Activated CD4-positive, alpha-beta memory T cell treated with anti-CD3 and anti-CD28 coated beads for 36 hours (primary cell): ENCODE measurements at places on chromosomes 3 and 15. TPM values are rescaled to one million over a fixed set of nuclear protein-coding genes. Genes with fewer than 3 reads are reported as not detected.

GRCh38 chr15:27935328-27935727, 163.8 kb downstream of the OCA2 start:
- H3K4me3 ChIP-seq, result no peak overlapping the region
- no peaks in the 10 kb centered on the region for H3K4me1 ChIP-seq
- H3K27ac ChIP-seq, result no peak overlapping the region
- no peaks in the 10 kb centered on the region for H3K27me3 ChIP-seq

GRCh38 chr3:15460891-15461531, 33.6 kb downstream of the EAF1 start:
- H3K27ac ChIP-seq, result no peak overlapping the region
- no peaks in the 10 kb centered on the region for H3K36me3 ChIP-seq
- H3K27me3 ChIP-seq, result no peaks in the 10 kb centered on the region

- H3K4me1 ChIP-seq, result no peaks in the 10 kb centered on the region
- no peaks in the 10 kb centered on the region for H3K27me3 ChIP-seq
- no peak overlapping the region for H3K4me3 ChIP-seq
Observed at GRCh38 chr3:183082355-183082915, 16.9 kb downstream of the MCCC1 start.

GRCh38 chr3:18641916-18642315, 216.8 kb upstream of the SATB1 start:
- H3K4me3 ChIP-seq, result no peak overlapping the region
- H3K27me3 ChIP-seq, result no peaks in the 10 kb centered on the region
- H3K36me3 ChIP-seq, result peaks cover 30% of the 10 kb centered on the region
- no peak for DNase-seq

GRCh38 chr3:133377396-133377795, 22.5 kb upstream of the BFSP2 start:
- H3K4me3 ChIP-seq, result no peak overlapping the region
- H3K4me1 ChIP-seq, result no peaks in the 10 kb centered on the region
- H3K27me3 ChIP-seq, result no peaks in the 10 kb centered on the region
- no peak for DNase-seq

- DNase-seq, result no peak
- no peaks in the 10 kb centered on the region for H3K36me3 ChIP-seq
- no peaks in the 10 kb centered on the region for H3K4me1 ChIP-seq
Observed at GRCh38 chr3:98917608-98918007, 16.1 kb upstream of the DCBLD2 start.

DNA sequence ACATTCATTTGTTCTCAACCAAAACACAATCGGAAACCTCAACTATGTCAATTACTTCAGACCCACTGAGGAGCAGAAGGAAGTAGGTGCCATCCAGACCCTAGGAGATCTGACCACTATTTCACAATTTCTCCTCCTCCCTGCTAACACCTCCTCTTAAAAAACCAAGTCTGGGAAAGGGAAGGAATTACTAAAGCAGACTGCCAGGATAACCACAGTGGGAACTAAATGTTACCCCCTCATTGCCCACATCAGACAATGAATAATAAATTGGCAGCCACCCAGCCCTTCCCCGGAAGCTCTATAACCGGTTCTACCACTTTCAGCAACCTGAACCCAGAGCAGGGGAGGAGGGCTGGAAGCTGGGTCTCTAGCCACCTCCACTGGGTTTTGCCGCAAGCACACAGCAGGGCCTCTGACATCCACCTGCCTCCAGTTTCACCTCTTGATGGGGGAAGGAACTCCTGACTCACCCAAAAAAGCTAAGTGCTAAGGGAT, 17.6 kb downstream of the C15orf62 start:
- no peaks in the 10 kb centered on the region for H3K27me3 ChIP-seq
- H3K27ac ChIP-seq, result peak overlapping the region; percentile 49
- peaks cover 2% of the 10 kb centered on the region for H3K36me3 ChIP-seq
- peaks cover 35% of the 10 kb centered on the region for H3K4me1 ChIP-seq
- peak; percentile 80 for DNase-seq

- H3K27ac ChIP-seq, result no peak overlapping the region
- H3K4me3 ChIP-seq, result no peak overlapping the region
- no peak for DNase-seq
- H3K36me3 ChIP-seq, result no peaks in the 10 kb centered on the region
Observed at GRCh38 chr3:50147447-50147846, 7.7 kb upstream of the SEMA3F start.

- peak overlapping the region; percentile 98 for H3K27ac ChIP-seq
- peaks cover 66% of the 10 kb centered on the region for H3K4me1 ChIP-seq
- H3K36me3 ChIP-seq, result peaks cover 53% of the 10 kb centered on the region
- peak overlapping the region; percentile 92 for H3K4me3 ChIP-seq
- H3K27me3 ChIP-seq, result no peaks in the 10 kb centered on the region
- DNase-seq, result peak; percentile 88
Observed at GRCh38 chr3:69197922-69198530, 75.6 kb upstream of the LMOD3 start.

DNA sequence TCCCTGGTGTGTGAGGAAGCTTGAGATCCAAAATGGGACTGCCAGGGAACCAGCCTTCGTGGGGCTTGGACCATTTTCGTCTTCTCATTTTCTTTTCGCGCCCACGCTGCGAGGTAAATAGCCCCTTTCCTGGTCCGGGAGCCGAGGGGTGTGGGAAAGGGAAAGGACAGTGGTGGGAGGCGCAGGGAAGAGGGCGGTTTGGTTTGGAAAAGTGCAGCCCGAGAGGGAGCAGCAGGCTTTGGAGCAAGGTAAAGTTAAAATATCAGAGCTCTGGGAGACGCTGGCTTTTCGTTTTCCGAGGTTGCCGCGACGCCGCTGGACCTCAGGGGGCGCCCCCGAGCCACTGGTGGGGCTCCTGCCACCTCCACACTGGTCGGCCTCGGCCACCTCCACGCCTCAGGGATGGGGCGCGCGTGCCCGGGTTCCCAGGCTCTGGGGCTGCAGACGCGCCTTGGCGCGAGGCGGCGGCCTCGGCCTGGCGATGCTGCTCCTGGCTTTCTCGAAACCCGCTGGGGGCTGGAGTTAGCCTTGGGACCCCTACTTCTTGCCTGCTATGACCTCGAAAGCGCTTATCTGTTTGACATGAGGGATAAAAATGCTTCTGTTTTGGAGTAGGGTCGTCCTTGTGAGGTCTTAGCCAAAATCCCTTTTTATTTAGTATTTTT, 3.2 kb downstream of the PTPRG start:
- no peaks in the 10 kb centered on the region for H3K36me3 ChIP-seq
- H3K4me1 ChIP-seq, result peaks cover 3% of the 10 kb centered on the region
- DNase-seq, result peak; percentile 22
- no peak overlapping the region for H3K4me3 ChIP-seq
- no peak overlapping the region for H3K27ac ChIP-seq

GRCh38 chr3:8307545-8308110, 194.0 kb upstream of the LMCD1 start:
- H3K4me1 ChIP-seq, result no peaks in the 10 kb centered on the region
- H3K27ac ChIP-seq, result no peak overlapping the region
- H3K36me3 ChIP-seq, result no peaks in the 10 kb centered on the region
- no peak overlapping the region for H3K4me3 ChIP-seq

GRCh38 chr15:29226436-29227208, 43.0 kb downstream of the NSMCE3 start:
- peaks cover 30% of the 10 kb centered on the region for H3K27me3 ChIP-seq
- no peak overlapping the region for H3K27ac ChIP-seq
- no peak overlapping the region for H3K4me3 ChIP-seq
- H3K4me1 ChIP-seq, result no peaks in the 10 kb centered on the region
- H3K36me3 ChIP-seq, result no peaks in the 10 kb centered on the region

DNA sequence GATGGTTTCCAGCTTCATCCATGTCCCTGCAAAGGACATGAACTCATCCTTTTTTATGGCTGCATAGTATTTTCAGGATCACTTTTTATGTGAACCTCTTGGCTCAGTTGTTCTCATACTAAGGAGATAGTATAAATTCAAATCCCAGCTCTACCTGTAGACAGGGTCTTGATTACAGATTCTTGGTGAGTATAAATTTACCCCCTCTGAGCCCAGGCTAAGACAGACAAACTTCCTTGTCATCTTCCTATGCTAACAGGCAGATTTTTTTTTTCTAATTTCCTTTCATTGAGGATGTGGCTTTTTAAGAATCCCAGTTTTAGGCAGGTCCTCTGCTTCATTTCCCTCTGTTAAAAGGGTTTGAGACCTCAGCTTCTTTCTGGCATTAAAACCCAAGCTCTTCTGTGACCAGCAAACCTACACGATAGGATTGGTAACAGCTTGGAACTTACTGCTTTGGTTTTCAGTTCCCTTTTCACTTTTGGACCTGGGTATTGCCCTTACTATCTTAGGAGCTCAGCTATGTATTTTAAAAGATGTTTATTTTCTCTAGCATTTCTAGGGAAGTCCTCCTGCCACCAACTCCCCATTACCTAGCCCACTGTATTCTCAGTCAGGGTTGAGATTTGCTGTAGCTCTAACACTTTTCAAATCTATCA, 72.5 kb downstream of the VPS8 start:
- no peaks in the 10 kb centered on the region for H3K4me1 ChIP-seq
- H3K27ac ChIP-seq, result no peak overlapping the region
- H3K36me3 ChIP-seq, result peaks cover 22% of the 10 kb centered on the region
- no peak for DNase-seq

- no peaks in the 10 kb centered on the region for H3K27me3 ChIP-seq
- H3K4me1 ChIP-seq, result peaks cover 15% of the 10 kb centered on the region
Observed at GRCh38 chr15:56913670-56914069, 4.8 kb upstream of the TCF12 start.

DNA sequence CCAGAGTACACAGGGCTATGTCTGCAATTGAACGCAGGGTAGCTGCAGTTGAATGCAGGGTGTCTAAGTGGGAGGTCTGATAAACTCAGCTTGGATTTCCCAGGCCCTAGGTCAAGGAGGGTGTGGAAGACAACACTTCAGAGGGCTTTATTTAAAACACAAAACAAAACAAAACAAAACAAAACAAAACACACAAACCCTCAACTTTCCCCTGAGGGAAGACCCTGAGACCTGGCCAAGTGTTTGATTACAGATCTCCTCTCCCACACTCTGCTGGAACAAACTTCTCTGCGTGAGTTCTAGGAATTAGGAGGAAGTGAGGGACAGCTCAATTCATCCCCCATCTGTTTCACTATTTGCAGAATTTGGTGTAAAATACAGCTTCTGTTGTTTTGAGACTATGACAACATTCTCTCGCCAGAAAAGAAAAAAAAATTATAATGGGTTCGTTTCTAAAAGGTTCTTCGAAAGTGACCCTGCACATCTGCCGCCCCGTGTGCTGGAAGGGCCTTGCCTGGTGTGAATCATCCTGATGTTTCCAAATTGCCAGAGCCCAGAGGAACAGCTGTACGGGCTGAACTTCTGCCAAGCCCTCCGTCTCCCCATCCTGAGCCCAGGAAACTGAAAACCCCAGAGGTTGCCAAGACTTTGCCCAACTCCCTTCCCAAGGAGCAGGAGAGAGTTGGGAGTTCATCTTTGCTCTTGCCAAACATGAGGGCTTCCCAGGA, 73.3 kb upstream of the RAD18 start:
- H3K27ac ChIP-seq, result no peak overlapping the region
- H3K36me3 ChIP-seq, result no peaks in the 10 kb centered on the region
- H3K27me3 ChIP-seq, result no peaks in the 10 kb centered on the region
- H3K4me3 ChIP-seq, result no peak overlapping the region
- H3K4me1 ChIP-seq, result no peaks in the 10 kb centered on the region

GRCh38 chr15:64905119-64905831, 6.4 kb upstream of the ANKDD1A start:
- no peaks in the 10 kb centered on the region for H3K27me3 ChIP-seq
- peak; percentile 88 for DNase-seq
- H3K4me3 ChIP-seq, result peak overlapping the region; percentile 72
- H3K27ac ChIP-seq, result peak overlapping the region; percentile 39
- H3K36me3 ChIP-seq, result peaks cover 6% of the 10 kb centered on the region

DNA sequence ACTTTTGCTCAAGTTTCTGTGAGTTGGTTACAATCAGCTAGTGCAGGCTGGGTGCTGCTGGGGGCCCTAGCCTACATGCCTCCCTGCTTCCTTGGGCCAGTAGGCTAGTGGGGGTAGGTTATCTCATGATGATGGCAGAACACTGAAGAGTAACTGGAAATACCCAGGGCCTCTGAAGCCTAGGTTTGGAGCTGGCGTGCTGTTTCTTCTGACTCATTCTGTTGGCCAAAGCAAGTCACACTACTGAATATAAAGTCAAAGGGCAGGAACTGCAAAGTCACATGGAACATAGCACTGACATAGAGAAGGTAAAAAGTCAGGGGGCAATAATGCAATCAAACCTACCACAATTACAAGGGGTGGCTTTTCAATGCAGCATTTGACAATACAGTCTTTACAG, 34.5 kb downstream of the RASGRP1 start:
- peak overlapping the region; percentile 81 for H3K27ac ChIP-seq
- no peak overlapping the region for H3K4me3 ChIP-seq
- H3K36me3 ChIP-seq, result peaks cover 85% of the 10 kb centered on the region

DNA sequence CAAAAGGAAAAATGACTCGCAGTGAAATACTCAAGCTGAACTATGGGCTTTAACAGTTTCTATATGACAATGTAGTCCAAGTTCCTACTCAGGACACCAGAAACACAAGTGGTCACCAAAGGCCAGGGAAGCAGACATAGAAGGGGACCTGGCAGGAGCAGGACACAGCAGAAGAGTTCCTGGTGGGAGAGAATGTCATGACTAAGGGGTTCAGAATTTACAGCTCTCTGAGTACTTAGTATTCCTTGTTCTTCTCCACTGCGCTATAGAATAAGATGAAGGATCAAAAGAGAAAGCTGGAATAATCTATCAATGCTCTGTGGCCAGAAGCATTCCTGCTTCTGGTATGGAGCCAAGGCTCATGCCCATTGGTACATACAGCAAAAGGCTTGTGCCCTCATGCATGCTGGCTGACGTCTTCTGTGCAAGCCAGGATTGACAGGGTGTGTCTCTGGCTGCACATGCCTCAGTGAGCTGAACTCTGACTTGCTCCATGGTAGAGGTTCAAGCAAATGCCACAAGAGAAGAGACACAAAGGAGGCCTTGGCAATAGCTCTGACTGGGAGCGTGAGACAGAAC, 128.7 kb upstream of the SLC2A2 start:
- H3K36me3 ChIP-seq, result peaks cover 31% of the 10 kb centered on the region
- no peak overlapping the region for H3K4me3 ChIP-seq
- no peak overlapping the region for H3K27ac ChIP-seq

DNA sequence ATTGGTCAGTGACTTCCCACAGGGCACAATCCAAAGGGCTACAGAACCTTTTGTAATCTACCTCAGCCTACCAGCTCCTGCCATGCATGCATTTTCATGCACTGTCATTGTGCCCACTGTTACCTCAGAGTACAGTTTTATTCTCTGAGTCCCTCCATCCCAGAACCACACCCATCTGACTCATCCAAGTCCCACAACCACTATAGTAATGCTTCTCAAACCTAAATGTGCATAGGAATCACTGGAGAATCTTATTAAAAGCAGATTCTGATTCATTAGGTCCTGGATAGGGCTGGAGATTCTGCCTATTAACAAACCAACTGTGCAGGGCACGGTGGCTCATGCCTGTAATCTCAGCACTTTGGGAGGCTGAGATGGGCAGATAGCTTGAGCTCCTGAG, 3.7 kb upstream of the B3GALNT1 start:
- H3K36me3 ChIP-seq, result no peaks in the 10 kb centered on the region
- H3K27ac ChIP-seq, result no peak overlapping the region
- peaks cover 30% of the 10 kb centered on the region for H3K27me3 ChIP-seq
- no peak for DNase-seq

The TNIK gene
- total RNA-seq, result 27.1 TPM

The TGM4 gene
- total RNA-seq, result not detected

The RLBP1 gene
- not detected for total RNA-seq

The FETUB gene
- total RNA-seq, result not detected

The GOLGA6D gene
- total RNA-seq, result not detected
